Stimulated activated CD8-positive, alpha-beta memory T cell treated with anti-CD3 and anti-CD28 coated beads, Interleukin-7, amount 100 ng/mL, for 24 hours (primary cell): ENCODE measurements at places on chromosomes 5 and 9.

DNA sequence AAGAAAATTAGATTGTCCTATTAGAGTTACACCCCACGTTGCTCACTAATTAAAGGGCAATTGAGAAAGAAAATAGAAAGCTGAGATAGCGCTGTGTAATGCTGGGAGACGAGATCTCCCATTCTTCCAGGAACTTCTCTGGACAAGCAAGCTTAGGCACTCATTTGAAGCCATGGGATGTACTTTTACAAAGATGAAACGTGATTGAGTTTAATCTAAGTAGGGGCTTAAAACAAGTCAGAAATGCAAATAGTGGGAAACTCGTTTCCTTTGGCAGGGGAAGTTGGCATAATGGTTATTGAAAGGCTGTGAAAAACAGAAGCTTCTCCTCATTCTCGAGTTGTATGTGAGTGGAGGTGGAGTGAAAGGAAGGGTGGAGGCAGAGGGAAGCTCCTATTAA is 3.7 kb downstream of the PRDM6 start:
- no peak for DNase-seq

DNA sequence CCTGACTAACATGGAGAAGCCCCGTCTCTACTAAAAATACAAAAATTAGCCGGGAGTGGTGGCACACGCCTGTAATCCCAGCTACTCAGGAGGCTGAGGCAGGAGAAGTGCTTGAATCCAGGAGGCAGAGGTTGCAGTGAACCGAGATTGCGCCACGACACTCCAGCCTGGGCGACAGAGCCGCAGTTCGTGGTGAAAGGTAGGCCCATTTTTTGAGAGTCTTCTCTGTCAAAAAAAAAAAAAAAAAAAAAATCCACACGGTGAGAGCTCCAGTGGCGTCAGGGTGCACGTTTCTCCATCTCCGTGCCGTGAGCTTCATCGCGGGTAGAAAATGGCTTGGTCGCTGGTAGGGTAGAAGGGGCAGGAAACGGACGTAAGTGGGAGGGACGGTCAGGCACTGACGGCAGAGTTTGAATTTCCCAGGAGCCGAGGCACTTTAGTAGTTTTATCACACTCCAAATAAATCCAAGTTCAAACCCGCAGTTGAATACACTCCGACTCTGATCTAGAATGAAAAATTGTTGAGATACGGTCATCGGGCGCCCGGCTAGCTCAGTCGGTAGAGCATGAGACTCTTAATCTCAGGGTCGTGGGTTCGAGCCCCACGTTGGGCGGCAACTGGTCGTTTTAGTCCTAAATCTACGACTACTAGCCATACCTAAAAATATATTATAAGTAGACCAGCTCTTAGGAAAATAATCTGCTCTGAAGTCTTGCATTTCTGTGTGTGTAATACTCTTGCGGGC is 2.4 kb upstream of the TRIM7 start:
- DNase-seq, result peak; percentile 83

- DNase-seq, result no peak
Observed at GRCh38 chr9:130824079-130824478, 11.0 kb upstream of the ABL1 start.

DNA sequence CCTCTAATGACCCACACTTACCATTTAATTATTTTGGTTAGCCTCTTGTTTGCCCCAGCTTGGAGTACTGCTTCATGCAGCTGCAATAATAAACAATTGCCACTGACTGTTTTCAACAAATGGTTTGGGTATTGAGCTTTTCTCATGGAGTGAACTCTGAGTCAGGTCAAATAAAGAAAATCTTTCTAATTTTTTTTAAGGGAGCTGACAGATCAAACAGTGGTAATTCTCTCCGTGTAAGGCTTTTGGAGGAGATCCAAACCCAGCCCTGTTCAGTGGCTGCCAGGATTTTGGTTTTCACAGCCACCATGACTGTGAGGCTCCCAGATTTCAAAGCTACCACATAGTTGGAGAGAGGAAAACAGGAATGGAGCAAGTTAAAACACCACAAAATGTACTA is 110.7 kb upstream of the EFNA5 start:
- no peak for DNase-seq
